GOT3 (cell line): ENCODE measurements at places on chromosomes 4 and X.

DNA sequence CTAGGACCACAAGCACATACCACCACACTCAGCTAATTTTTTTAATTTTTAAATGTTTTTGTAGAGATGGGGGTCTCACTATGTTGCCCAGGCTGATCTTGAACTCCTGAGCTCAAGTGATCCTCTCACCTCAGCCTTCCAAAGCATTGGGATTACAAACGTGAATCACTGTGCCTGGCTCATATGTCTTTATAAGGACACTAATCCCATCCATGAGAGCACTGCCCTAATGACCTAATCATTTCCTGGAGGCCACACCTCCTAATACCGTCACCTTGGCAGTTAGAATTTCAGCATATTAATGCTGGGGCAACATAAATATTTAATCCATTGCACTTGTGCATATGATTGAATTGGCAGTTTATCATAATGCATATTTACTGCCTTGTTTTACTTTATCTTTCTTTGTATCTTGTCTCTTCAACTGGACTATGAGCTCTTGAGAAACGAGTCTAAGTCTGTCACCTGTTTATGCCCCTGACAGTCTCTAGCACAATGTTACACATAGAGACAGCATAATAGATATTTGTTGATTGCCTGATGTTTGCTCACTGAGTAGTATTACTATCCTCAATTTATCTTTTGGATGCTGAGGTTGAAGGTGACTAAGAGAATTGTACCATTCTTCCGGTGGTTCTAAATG is 172.0 kb downstream of the AASDH start:
- DNase-seq, result no peak

GRCh38 chrX:63754136-63754859 is 30.7 kb downstream of the ARHGEF9 start:
- DNase-seq, result no peak

DNA sequence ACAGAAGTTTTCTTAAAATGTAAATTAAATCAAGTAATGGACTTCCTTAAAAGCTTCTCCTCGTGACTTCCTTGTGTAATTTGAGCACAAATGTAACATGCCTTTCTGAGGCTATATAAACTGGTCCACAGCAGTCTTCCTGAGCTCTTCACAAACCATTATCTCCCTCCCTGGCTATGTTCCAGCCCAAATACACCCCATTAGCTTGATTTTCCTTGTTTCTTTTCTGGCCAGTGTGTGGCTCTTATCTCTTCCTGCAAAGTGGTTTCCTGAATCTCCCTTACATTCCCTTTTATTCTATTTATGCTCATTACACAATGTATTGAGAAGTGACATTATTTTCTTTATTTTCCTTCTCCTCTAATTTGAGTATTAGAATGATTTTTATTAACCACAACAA is 1085.3 kb upstream of the PCDH10 start:
- no peak for DNase-seq

DNA sequence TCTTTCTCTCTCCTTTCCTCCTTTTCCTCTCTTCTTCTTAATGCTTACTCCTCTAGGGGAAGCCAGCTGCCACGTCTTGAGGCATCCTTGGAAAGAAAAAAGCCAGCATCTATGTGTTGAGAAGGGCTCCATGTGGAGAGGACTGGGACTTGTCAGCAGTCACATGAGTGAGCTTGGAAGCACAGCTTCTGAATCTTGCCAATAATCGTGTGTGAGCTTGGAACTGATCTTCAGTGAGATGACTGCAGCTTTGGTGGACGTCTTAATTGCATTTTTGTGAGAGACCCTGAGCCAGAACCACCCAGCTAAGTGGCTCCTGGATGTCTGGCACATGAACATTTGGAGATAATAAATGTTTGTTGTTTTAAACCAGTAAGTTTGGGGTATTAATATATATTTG is 371.7 kb downstream of the SLITRK2 start:
- DNase-seq, result no peak

DNA sequence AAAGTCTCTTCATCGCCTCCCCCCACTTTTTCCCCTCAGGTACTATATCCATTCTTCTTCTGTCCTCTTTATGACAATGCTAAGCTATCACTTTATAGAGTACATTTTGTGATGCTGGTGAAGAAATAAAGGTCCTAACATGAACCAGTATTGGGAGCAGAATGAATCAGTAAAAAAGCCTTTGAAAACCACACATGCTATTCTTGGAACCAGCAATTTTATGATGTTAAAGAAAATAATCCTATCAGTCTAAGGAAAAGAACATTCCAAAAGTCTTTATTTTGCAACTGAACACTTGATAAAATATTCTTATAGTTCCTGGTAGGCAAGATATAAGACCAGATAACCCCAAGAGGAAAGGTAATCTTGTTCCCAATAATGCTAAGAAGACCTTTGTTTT is 107.8 kb upstream of the MCF2 start:
- DNase-seq, result no peak

GRCh38 chr4:57854748-57855147 is 744.6 kb upstream of the IGFBP7 start:
- no peak for DNase-seq

- DNase-seq, result no peak
These were observed 13.0 kb downstream of the USP26 start for GRCh38 chrX:133083899-133084298.

GRCh38 chr4:4689694-4690440 is 148.0 kb upstream of the STX18 start:
- DNase-seq, result no peak

GRCh38 chr4:137949746-137950145 is 292.4 kb downstream of the SLC7A11 start:
- no peak for DNase-seq

GRCh38 chrX:48737940-48738339 is 23.6 kb upstream of the GLOD5 start:
- DNase-seq, result no peak

DNA sequence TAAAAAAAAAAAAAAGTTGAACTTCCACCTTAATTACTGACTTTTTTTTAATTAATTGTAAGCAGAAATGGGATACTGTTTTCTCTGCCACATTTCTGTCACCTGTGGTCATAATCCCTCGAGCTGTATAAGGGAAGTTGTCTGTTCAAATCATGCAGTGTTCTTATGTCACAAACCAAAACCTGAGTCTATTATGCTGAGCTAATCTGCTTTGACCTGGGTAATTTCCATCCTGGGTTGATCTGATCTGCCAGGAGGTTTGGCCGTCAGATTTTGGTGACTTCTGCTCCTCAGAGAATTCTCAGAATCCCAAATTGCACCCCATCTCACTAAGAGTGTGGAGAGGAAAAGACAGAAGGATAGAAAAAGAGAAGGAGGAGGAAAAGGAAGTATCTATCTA is 683.1 kb downstream of the KCTD8 start:
- DNase-seq, result no peak

DNA sequence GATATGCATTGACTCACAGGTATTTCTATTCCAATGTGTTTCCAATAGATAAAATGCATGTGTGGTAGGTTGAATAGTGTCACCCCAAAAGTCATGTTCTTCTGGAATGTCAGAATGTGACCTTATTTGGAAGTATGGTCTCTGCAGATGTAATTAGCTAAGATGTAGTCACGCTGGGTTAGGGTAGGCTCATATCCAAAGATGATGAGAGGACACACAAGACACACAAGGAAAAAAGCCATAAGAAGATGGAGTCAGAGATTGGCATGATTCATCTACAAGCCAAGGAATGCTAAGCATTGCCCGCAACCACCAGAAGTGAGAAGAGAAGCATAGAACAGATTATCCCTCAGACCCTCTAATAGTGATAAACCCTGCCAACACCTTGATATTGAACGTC is 17.5 kb downstream of the ZNF330 start:
- no peak for DNase-seq
